ENCODE measurements at places on chromosomes 1 and 21.

GRCh38 chr1:206705726-206706297, 21.1 kb downstream of the MAPKAPK2 start:
- DNase-seq: no peak

DNA sequence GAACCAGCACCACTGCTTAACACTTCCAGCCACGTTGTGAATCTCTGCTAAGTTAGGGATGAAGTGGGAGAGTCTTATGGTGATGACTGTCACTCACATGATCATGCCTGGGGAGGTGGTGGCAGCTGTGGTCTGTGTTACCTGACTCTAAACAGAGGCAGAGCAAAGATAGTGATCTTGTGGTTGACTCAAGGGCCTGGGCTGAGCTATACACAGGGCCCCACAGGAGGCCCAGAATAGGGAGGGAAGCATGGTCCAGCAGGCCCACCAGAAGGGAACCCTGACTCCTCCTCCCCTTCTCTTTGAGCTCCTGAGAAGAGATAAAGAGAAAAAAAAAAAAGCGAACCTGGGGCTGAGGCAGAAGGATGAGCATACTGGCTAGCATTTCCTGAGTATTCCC, 55.0 kb downstream of the PLXNA2 start:
- DNase-seq: no peak

GRCh38 chr1:22365331-22366295, 86.0 kb upstream of the ZBTB40 start:
- no peak for DNase-seq

DNA sequence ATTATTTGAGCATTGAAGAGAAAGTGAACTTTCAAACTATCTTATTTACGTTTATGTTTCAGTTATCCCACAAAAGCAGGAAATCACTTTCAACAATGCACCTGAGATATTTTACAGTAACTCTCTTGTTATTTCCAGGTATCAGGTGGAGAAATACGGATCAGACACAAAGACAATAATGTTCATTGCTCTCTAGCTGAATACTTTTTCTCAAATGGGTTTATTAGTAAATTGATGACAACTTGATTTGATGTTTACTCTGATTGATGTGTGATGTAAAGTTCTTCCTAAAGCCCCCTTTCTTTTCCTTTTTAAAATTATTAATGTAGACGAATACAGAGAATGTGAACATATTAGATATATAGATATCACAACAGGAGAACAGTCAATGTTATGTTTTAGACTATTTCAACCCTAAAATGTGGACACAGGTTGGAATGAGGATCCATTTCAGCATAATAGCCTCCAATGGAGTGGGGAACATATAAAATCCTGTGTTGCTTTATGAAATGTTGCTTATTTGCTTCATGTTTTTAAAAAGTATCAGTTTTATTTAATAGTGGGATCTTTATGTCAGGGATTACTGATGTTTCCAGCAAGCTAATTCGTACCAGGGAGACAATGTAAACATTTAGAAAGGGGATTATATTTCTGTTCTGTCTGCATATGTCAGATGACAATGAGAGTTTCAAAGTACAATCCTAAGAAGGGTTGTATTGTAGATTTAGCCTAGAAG, 1522.3 kb upstream of the TPTE start:
- no peak for DNase-seq

GRCh38 chr1:239711768-239712167, 325.4 kb downstream of the CHRM3 start:
- DNase-seq: no peak

DNA sequence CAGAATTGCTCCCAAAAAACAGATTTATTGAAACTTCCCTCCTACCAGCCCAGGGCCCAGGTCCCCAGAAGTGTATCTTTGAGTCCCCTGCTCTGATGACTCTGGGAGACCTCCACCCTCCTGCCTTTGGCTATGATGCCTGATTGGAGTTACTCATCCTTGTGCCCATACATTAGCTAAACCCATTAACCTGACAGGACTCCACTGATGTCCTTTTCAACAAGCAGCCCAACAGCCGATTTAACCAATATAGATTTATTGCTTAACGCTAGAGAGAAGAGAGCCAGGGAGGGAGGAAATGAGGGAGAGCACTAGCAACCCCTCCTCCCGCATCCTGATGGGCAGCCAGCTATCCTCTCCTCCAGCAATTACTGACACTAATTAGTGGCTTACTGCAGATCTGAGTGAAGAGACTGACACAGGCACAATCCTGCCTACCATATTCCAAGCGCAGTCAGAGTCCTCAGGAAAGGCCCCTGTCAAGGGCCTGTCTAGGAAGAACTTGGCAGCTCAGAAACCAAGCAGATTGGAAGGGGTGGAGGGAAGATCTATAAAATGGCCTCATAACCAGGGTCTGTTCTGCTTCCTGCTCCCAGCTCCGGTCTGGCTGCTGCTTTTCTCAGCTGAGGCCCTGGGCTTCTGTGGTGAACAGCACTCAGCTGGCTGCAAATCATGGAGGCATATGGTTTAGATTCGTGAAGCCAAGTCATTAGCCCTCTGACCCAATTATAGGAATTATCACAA, 484.5 kb upstream of the DAB1 start:
- no peak for DNase-seq

- no peak for DNase-seq
These were observed 51.7 kb downstream of the WNT9A start for GRCh38 chr1:227895828-227896685.

- no peak for DNase-seq
These were observed 53.4 kb upstream of the IFFO2 start for GRCh38 chr1:19009882-19010321.

GRCh38 chr1:67608661-67609576, 76.1 kb upstream of the GADD45A start:
- no peak for DNase-seq

DNA sequence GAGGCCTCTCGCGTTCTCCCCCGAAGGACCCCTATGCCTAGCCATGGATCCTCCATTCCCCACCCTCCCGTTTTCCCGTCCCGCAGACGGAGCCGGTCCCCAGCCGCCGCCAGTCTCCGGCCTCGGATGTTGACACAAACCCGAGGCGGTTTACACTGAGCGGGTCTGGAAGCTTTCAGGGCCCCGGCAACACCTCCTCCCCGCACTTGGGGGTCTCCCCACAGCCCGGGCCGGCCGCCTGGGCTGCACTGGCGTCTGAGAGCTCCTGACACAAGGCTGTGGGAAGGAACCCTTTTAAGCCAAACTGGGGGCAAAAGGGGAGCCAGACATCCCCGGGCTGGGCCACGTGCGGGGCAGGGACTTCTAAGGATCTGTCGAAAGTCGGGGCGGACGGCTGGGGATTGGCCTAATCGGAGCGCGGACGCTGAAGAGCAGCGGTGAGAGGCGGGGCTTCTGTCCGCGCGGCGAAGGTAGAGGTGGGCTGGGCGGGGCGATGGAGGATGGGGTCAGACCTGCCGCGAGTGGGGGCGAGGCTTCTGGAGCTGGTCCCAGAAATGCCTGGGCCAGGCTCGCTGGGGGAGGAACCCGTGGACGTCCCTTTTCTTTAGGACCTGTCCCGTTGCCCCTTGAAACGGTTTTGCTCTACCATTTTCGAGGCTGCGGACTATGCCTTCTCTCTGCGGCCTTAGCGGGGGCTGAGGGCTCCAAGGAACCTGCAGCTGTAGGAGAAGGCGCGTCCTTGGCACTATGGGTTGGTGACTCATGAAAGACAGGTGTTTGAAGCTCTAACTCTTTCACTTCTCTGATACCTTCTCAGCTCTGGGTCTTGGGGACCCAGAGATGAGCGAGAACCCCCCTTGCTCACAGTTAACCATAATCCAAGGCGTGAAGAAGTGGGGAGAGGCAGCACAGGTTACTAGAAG, 1.2 kb upstream of the HPCAL4 start:
- no peak for DNase-seq

- no peak for DNase-seq
These were observed 282.6 kb downstream of the DSCAM start for GRCh38 chr21:40564318-40564717.

DNA sequence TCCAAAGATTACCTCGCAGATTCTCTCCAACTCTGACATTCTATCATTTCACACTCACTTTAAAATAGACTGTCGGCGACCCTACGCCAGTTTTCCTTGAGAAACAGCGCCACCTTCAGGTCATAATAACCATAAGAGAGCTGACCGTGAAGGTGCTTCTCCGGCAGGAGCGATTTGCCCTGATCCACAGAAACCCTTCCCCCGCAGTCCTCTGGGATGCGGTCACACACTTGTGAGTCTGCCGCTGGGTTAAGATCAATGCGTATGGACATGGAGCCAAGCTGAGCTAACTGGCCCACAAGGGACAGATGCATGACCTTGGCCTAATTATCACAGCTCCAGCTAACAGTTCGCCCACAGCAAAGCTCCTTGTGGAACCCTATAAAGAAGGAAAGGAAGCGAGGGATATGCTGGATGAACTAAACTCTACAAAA, 32.8 kb upstream of the IFNAR2 start:
- DNase-seq: peak; percentile 15

GRCh38 chr1:168466714-168467131, 77.1 kb downstream of the XCL2 start:
- DNase-seq: no peak

GRCh38 chr1:70353601-70354331, 756 bp downstream of the ANKRD13C start:
- peak; percentile 83 for DNase-seq

DNA sequence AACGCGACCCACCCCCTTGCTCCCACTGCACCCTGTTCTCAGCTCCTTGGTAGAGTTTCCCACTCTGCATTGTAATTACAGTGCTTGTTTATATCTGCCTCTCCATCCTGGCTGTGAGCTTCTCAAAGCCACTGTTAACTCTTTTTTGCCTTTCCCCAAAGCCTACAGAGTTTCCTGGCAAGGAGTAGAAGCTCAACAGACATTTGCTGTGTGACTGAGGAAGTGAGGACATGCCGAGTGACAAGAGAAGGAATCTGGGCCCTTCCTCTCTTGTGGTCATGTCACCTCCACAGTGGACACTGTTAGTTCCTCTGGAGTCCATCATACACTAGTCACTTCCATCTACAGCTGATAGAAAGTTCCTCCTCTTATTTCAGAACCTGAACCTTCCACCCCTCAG, 6.1 kb upstream of the IGSF8 start:
- no peak for DNase-seq

- DNase-seq: no peak
These were observed 198.8 kb upstream of the SGIP1 start for GRCh38 chr1:66335125-66335524.

DNA sequence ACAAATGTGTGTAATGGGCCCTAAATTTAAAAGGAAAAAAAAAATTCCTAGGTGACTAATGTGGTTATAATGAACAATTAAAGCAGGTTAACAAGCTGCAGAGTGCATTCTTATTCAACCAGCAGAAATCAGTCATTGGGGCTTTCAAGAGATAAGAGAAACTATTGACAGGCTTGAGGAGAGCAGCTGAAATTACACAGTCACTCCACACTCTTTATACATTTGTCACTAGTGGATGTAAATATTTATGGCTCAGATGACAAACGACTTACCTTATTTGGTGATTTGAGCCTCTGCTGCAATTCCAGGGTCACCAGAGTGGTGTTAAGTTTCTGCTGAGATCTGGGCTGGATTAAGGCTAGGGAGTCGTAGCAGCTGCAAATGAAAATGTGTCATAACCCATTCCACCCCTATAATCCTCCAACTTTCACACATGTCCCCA, 896.3 kb downstream of the TTLL7 start:
- no peak for DNase-seq

DNA sequence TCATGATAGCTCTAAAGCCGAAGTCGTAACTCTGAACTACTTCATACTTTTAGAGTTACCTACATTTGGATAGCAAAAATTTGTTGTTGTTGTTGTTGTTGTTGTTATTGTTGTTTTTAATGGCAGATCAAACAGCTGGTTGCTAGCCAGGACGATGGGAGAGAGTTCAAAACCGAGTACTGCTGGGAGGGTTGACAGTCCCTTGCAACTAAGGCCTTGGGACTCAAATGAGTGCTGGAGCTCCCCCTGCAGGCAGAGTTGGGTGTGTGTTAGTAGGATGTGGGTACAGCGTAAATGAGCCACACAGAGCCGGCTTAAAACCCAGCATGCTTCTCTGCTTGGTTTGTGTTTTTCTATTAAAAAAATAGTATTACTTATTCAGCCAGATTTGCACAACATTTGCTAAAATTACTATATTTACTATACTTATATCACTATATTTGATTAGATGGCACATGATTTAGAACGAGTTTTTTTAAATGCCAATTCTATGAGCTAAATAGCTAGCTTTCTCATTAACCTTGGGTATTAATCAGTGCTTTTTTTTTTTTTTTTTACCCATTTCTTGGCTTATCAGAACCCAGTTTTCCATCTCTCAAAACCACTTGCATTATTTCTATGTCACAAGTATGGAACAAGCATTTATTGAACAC, 129.2 kb upstream of the SYT6 start:
- DNase-seq: peak; percentile 62

DNA sequence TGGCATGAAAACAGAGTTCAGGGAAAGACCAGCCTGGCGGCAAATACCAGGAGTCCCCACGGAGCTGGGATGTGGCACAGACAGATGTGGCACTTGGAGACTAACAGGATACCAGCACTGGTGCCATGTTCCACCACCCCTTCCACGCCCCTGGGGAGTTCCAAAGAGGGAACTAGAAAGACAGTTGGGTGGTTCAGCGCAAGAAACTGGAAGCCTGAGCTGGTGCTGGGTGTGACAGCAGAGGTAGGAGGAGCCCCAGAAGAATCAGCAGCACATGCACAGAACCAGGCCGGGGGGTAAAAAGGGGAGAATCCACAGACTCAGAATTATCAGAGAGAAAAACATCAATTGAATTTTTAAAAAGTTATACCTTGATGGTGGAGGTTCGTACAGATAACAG, 22.4 kb downstream of the DDX20 start:
- DNase-seq: no peak
